ENCODE measurements at places on chromosomes 6 and 20.

DNA sequence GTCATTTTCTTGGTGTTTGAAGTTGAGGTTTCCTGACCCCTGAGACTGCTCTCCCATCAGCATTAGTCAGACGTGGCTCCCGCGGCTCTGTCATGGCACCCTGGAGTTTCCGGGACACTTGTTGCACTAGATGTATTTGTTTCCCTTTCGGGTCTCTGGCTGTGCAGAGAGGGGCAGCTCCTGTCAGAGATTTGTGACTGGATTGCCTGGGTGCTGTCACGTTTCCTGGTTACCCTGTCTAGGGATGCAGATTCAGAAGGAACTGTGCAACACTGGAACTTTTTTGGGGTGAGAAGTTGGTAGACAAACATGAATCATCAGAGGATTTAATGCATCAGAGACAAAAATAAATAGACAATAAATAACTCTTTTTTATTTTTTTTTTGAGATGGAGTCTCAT, 431.8 kb upstream of the MAN1A1 start:
- DNase-seq, result no peak

DNA sequence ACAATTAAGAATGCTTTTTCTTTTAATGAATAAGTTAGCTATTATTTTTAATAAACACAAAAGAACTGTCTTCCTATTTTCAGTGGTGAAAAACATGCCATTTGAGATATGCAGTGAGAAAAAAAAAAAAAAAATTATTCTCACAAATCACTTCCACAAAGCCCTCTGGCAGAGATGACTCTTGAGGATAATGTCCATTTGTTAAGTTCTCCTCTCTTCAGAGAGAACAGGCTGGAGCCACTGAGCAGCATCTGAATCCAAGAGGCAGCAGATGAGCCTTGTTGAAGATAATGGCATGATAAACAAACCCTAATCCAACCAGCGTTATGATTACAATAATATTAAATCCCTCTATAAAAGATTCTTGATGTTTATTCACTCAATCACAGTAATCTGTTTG, 105.0 kb downstream of the PTPRK start:
- no peak for DNase-seq

DNA sequence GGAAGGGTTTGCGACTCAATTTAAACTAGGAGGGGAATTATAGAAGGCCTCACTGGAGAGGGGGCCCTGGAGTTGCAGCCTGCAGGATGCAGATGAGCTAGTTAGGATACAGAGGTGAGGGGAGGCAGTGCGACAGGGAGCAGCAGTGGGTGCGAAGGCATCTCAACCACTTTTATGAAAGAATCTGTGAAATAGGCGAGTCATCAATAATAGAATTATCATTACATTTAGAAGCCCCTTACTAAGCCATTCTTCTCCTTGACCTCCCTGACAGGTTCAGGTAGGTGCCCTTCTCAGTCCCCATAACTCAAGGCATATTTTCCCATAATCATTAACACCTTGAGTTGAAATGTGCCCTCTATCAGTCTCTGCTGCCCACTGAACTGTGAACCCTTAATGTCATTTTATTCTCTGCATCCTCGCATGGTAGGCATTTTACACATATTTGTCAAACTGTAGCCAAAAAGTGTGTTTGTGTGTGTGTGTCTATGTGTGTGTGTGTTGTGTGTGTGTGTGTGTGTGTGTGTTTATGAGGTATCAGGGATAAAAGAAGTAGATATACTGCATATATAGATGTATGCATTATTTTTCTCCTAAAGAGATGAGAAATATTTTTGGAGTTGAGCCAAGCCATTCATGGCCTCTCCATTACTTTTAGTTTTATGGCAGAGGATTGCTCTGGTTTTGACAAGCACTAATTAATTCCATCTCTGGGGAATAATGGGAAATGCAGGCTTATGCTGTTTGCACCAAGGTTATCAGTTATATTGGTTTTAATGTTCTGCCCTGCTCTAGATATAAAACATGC, 898.8 kb downstream of the KIF16B start:
- no peak for DNase-seq

GRCh38 chr6:136706430-136706829, 85.8 kb downstream of the MAP3K5 start:
- no peak for DNase-seq

- DNase-seq, result no peak
These were observed 14.8 kb upstream of the CD164 start for GRCh38 chr6:109397020-109397419.

- no peak for DNase-seq
These were observed 129.3 kb upstream of the TOP1 start for GRCh38 chr20:40899344-40899743.
